ENCODE measurements at places on chromosomes 12 and 14.

GRCh38 chr12:130646716-130647370 is 69.3 kb downstream of the RIMBP2 start:
- DNase-seq = no peak

GRCh38 chr12:6788972-6789924 is at the start of gene CD4:
Gene CD4, plus strand, starts transcription at chr12:6789528. Its CDS starts 10,611 bp downstream, at chr12:6800139.
- DNase-seq = peak; percentile 76

DNA sequence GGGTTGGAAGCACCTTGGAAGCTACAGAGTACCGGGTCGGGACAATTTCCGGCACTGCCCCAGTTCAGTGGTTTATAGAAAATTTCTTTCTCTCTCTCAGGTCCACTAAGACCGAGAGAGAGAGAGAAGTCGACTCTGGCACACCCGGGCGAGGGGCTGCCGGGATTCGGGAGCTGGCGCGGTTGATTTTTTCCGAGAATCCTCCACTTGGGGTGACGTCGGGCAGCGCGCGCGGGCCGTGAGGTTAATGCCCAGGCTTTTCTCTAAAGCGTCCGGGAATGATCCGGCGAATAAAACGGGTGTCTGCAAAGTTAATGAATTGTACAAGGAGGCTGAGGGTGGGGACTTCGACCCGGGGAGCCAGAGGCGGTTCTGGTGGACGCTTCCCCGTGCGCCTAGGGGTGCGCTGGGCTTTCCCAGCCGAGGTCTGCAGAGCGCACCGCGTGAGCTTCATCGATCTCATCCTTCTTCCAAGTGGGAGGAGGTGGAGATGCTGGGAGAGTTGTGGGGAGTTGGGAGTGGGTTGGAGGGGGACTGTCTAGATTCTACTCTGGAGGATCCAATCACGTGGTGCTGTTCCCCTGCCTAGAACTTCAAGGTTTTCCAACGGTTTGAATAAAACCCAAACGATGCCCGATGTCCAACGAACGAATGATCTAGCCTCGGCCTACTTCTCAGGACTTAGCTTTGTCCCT is 51.9 kb upstream of the TBX3 start:
- DNase-seq = no peak

- no peak for DNase-seq
These were observed 325 bp downstream of the C12orf60 start for GRCh38 chr12:14803830-14804160.

GRCh38 chr12:25151476-25151875 is 43.5 kb downstream of the DNAI7 start:
- no peak for DNase-seq

GRCh38 chr14:42370056-42370455 is 763.4 kb downstream of the LRFN5 start:
- DNase-seq = no peak

GRCh38 chr14:101458741-101459550 is 102.3 kb upstream of the DIO3 start:
- no peak for DNase-seq

DNA sequence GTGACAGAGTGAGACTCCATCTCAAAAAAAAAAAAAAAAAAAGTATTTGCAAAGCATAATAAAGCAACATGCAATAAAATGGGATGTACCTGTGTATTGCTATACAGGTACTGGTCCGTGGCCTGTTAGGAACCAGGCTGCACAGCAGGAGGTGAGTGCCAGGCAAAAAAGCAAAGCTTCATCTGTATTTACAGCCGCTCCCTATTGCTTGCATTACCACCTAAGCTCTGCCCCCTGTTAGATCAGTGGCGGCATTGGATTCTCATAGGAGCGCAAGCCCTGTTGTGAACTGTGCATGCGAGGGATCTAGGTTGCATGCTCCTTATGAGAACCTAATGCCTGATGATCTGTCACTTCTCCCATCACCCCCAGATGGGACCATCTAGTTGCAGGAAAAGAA is 113.3 kb downstream of the SCAF11 start:
- no peak for DNase-seq

DNA sequence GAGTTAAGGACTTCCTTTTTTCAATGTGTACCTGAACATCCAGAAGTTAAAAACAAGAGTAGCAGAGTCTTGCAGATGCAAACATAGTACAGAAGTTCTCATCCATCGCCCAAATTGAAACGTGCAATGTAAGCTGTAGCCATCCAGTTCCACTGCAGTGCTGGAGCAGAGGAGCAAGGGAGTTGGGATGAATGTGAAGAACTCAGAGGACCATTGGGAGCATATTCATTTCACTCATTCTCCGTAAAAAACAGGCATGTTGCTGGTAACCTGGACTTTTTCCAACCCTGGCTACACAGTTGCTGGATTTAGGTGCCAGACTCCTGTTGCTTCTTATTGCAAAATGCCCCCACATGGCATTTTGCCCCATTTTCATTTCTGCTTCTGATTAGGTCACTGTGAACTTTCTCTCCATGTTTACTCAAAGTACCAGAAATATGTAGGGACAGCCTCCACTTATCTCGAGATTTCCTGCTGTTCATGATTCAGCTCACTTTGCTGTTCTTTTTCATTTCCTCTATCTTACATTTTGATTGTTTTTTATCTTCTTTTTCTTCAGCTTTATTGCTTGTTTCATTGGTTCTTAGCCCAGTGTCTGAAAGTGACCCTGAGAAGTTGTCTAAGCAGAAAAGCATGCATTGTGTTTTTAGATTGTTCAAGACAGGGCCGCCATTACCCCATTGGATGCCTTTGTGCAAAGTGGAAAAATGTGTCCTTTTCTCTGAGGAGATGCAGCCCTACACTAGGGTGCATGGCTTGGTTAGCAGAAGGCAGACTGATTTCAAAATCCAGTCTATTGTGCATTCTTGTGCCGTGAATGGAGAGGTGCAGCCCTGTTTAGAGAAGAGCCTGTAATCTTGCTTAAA is 109.0 kb upstream of the AMIGO2 start:
- no peak for DNase-seq

All from CD4-positive, alpha-beta T cell treated with Interleukin-21 for 1 hour (primary cell).